ENCODE measurements at places on chromosomes 4 and X. TPM values are rescaled to one million over a fixed set of nuclear protein-coding genes. Genes with fewer than 3 reads are reported as not detected.

TCEAL5 gene
- not detected for total RNA-seq

NAA11 gene
- not detected for total RNA-seq

HGFAC gene
- not detected for total RNA-seq

DOK7 gene
- total RNA-seq = 7.8 TPM

VCX3A gene
- total RNA-seq = not detected

UGT8 gene
- 14.2 TPM for total RNA-seq

GBA3 gene
- total RNA-seq = not detected

CNKSR2 gene
- total RNA-seq = 2.7 TPM

GRCh38 chr4:101018836-101019235 lies 328.5 kb downstream of the PPP3CA start:
- no peak for DNase-seq

GRCh38 chr4:72938516-72938915 lies 131.0 kb downstream of the COX18 start:
- no peak for DNase-seq

DNA sequence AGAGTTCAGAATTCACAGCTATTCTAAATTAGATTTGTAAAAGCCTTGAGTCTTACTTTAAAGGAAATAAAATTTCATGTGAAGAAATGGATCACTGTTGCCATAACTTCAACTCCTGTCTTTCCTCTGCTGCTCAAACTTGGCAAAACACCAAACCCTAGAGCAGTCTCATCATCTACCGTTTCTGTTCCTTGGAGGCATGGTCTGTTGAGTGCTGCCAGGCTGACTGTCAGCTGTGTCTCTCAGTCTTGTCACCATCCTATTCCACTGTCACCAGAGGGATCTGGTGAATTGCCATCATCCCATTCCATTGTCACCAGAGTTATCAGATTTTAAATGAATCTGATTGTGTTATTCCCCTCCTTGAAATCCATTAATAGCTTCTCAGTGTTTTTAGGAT lies 55.6 kb downstream of the STIM2 start:
- no peak for DNase-seq

GRCh38 chrX:71545364-71545763 lies 12.5 kb downstream of the OGT start:
- DNase-seq = no peak

- peak; percentile 44 for DNase-seq
These were observed 44.7 kb upstream of the BEX4 start for GRCh38 chrX:103170216-103170615.

DNA sequence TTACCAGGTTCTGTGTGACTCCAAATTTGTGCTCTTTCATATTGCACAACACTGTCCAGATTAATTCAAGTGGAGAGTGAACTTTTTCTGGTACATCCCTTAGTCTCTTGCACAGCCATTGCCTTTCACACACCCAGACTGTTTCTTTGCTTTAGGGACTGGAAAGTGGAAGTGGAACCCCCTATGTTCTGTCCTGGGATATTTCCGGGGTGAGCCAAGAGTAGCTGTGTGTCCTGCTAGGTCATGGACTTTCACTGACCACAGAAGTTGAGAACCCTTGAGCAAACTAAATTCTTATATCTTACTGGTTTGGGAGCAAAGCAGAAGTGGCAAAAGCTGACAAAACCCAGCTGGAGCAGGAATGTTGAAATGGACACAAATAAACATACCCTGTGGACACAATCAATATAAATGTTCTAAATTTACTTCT lies 10.3 kb upstream of the VSIG4 start:
- DNase-seq = no peak

DNA sequence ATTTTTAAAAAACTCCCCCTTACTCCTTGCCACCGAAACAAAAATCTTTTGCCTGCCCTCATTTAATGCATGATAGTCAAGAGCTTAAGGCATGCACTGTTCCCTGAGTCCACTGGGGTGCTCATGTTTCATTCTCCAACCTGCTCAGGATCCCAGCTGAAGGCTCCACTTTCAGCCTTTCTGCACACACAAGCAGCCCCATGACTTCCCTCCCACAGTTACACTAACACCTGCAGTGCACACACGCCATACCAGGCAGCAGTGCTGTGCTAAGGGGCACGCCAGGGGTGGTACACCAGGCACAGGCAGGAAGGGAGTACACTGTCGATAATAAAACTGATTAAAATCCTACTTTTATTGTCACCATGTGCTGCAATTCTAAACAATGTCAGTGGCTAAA lies 385.2 kb downstream of the BMPR1B start:
- DNase-seq = no peak

GRCh38 chr4:95549246-95550114 lies 707 bp upstream of the UNC5C start:
- DNase-seq = peak; percentile 60

- no peak for DNase-seq
These were observed 10.5 kb downstream of the PPAT start for GRCh38 chr4:56424697-56425514.

DNA sequence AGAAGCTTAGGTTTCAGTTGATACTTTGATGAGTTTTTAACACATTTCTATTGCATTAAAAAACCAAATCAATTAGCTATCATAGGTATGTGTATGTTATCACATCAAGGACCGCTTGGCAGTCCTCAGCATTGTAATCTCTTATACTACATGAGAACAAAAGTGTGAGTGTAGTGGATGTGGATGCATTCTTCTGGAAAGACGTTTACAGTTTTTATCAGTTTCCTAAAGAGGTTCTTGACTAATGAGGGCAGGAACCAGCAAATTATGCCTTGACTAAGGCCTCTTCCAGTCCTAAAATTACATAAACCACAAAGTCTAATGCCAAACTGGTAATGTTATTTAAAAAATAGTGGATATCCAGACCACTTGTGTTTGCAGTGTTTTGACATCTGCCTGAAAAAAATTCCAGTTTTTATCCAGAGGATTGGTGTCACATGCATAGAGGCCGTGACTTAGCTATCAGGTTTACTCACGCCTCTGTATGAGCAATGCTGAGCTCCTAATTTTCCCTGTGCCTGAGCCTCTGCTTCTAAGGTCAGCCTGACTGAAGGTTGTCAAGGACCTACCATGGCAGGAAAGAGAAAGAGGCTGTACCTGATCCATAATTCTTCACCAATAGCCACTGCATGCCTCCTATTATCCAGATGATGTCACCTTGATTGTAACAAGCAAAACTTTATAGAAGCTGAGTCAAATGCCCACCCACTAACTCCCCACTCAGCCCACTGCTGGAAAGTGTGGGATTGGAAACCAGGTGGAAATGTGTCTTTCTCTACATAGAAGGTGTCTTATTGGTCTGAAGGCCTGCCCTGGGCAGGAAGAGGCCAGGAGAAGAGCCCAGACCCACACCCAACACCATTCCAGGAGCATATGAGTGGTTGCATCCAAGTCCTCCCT lies 68.7 kb downstream of the ENPP6 start:
- DNase-seq = no peak
